ENCODE measurements at places on chromosomes 5 and 9. TPM values are rescaled to one million over a fixed set of nuclear protein-coding genes. Genes with fewer than 3 reads are reported as not detected.

- no peak for DNase-seq
Observed at GRCh38 chr9:128145951-128146351, 3.3 kb upstream of the LCN2 start.

GRCh38 chr5:171499611-171500010 is 80.2 kb downstream of the FGF18 start:
- no peak for DNase-seq

- DNase-seq = no peak
Observed at GRCh38 chr9:136694872-136695247, 7.6 kb upstream of the AGPAT2 start.

DNA sequence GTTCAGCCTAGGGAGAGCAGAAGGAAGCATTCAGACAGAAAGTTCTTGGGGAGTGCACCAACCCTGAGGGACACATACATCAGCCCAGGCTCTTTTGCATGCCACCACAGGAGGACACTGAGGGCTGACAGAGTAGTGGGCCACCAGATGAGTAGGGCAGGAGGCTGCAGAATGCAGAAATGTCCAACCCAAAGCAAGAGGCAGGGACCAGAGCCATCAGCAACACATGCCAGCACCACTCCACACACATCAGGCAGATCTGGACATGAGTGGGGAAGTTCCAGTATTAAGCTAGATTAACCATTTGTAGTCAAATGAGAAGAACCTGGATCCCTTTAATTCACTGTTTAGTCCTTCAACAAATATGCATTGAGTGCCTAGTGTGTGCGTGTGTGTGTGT is 35.7 kb upstream of the OTULINL start:
- no peak for DNase-seq

- DNase-seq = no peak
Observed at GRCh38 chr5:79845448-79846197, 145.4 kb downstream of the MTX3 start.

The SMIM33 gene
- not detected for total RNA-seq

GRCh38 chr9:18163146-18163545 is 310.8 kb upstream of the ADAMTSL1 start:
- no peak for DNase-seq

Measured in PC-9 (cell line).